EH (cell line): ENCODE measurements at places on chromosomes 1 and 21.

DNA sequence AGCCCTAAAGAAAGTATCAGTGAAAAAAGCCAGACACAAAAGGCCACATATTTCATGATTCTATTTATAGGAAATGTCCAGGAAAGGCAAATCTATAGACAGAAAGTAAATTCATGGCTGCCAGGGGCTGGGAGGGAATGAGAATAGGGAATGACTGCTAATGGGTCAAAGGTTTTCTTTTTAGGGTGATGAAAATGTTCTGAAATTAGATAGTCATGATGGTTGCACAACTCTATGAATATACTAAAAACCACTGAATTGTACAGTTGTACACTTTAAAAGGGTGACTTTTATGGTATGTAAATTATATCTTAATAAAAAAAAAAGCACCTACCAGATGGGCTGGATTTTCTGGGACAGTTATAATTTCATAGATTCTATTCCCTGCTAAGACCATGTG lies 114.8 kb downstream of the CNIH3 start:
- no peak for DNase-seq

GRCh38 chr1:21594501-21594900 lies 74.7 kb downstream of the RAP1GAP start:
- DNase-seq = peak; percentile 44

- no peak for DNase-seq
These were observed 45.4 kb downstream of the RPL5 start for GRCh38 chr1:92877081-92877711.

DNA sequence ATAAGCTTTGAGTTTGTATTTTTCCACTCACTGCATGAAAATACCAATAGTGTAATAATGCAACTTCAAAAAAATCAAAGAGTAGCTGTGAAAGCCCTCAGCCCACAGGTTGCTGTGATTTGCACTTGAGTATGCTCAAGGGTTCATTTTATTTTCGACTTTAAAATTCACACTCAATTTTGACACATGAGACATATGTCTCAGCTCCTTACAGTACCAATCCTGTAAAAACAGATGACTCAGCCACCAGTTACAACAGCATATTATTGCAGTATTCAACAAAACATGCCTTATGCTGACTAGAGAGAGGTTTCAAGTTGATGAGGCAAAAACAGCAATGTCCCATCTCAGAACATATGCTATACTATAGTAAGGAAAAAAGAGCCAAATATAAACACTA lies 66.1 kb downstream of the CYYR1 start:
- peak; percentile 50 for DNase-seq

GRCh38 chr1:79239840-79240239 lies 233.3 kb upstream of the ADGRL4 start:
- DNase-seq = no peak

GRCh38 chr1:207323425-207324225 lies 2.1 kb downstream of the CD55 start:
- no peak for DNase-seq

DNA sequence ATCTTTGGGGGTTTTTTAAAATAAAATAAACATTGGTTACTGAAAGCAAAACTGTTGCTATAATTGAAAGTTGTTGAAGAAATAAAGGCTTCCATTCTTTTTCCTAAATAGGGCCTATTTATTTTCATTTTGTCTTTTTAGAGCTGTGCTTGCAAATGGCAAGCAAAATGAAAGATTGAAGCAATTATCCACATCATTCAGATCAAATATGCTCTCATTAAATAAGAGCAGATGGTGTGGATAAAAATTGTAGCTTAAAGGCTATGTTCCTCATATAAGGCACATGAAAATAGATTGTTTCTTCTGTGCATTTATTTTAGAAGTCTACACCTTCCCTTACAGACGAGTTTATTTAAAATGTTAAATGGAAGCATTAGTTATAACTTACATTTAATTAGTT lies 1317.7 kb downstream of the MRPL39 start:
- no peak for DNase-seq

- DNase-seq = no peak
These were observed 346.8 kb upstream of the FMN2 start for GRCh38 chr1:239744851-239745250.

- DNase-seq = peak; percentile 89
These were observed 85.7 kb downstream of the BRINP2 start for GRCh38 chr1:177256153-177257075.

- DNase-seq = no peak
These were observed 50.9 kb upstream of the TMEM51 start for GRCh38 chr1:15102646-15103045.

GRCh38 chr1:22755641-22756040 lies 45.0 kb downstream of the EPHB2 start:
- peak; percentile 15 for DNase-seq

DNA sequence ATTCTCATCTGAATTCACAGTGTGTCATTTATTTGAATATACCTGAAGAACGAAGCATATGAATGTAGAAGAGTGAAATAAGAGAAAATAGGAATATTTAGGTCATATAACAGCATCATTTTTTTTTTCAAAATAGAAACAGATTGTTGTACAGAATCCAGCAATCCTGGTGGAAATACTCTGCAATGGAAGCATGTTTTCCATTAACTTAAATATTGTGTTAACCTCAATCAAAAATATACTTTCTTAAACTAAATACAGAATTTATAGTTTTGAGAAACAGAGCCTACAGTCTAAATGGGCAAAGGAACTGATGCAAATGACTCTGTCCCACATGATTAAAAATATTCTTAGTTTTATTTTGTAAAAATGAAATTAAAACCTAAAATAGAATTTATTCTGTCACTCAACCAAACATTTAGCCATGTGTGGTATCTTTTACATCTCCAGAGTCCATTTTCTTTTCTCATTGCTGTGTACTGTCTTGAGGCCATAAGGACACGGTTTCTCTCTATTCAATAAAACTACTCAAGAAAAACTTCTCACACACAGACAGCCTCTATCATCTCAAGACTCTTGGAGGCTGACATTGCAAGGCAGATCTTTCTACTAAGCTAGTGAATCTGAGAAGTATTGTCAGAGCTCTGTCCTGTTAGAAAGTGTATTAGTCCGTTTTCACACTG lies 322.6 kb downstream of the LTN1 start:
- no peak for DNase-seq

DNA sequence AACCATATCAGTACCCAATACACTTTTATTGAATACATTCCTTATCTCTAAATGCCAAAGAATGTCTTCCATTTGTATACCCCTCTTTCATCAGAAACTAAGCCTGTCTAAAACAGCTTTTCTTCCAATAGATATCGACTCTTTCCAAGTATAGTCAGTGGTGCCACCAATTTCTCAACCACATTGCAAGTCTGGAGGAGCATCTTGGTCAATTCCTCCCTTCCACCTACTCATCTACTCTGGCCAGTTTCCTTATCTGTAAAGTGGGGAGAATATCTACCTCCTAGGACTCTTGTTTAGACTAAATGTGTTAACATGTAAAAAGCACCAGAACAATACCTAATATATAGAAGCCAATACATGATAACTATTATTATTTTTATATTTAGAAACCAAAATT lies 28.5 kb upstream of the FGGY start:
- DNase-seq = no peak

DNA sequence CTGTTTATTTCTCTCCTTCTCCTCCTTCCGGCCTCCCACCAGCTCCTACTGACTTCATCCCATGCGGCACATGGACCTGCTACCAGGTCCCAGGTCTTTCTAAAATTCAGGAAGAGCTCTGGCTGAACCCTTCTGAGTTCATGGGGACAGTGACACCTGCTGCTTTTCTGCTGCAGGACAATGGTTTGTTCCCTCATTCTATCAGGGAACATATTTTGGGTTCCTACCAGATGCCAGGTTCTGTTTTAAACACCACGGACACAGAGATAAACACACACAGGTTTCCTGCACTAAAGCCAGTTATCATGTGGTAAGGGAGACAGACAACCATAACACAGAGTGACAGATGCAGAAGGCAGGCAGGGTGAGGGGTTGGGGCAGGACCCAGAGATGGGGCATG lies 114.0 kb upstream of the RAB4A start:
- peak; percentile 6 for DNase-seq

- DNase-seq = no peak
These were observed 65.9 kb upstream of the CCDC190 start for GRCh38 chr1:162926906-162927305.

DNA sequence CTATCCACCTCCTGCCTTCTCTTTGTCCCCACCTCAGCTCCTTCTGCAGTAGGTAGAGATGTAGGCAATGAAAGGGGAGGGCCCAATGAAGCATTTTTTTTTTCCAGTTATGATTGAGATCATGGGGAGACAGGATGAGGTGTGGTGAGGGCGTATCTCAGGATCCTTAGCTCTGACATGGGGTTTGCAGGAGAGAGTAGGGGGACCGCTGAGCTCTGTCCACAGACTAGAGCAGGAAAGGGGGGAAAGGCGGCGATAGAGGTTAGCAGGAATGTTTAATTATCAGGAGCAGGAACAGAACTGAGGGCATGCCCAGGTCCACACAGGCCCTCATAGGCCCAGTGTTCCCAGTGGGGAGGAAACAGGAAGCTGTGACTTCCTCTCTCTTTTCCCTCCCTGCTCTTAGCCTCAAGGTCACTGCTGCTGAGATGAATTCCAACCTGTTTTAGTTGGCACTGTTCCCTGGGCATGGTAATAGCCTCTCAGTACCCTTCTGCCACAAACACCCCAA lies 901 bp upstream of the RXFP4 start:
- DNase-seq = peak; percentile 87

DNA sequence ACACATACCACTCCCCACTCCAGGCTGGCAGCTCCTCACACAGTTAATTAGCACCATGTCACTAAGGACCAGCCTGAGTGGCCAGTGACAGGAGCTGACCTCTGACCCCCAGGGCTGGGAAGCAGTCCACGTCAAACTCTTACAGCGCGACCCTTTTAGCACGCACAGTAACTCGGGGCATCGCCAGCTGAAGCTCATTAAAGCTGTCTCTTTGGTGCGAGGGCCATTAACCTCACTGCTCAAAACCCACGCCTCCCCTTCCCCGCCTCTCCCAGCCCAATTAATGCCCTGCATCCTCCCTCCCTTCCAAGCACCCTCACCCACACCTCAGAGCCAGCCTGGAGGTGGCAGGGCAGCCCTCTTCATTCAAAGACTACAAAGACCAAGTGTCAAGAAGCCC lies 31.7 kb downstream of the DMAP1 start:
- no peak for DNase-seq

- DNase-seq = no peak
These were observed 58.5 kb downstream of the MAP10 start for GRCh38 chr1:232863544-232864275.

DNA sequence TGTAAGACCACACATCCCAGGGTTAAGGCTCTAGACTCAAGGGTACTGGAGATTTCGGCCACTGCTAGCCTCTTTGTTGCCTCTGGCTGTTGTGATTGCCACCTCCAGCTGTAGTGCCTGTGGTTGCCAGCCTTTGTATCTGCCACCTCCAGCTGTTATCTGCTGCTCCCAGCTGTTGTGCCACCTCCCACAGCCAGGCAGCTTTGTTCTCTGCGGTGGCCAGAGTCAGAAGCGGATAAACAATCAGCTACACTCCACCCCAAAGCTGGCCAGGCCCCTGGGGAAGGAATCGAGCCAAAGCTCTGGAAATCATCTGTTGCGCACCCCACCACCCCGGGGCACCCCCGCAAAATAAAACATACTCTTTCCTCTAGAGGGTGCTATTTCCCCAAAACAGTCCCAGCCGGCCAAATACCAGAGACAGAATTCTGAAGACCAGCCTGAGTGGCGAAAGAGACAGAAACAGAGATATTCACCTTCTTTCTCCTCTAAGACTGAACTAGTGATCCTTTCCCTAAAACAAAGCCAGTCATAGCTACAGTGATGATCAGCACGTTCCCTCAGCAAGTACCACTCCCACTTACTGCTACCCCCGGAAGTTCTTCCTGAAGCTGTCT lies 14.8 kb upstream of the PIGM start:
- peak; percentile 45 for DNase-seq

DNA sequence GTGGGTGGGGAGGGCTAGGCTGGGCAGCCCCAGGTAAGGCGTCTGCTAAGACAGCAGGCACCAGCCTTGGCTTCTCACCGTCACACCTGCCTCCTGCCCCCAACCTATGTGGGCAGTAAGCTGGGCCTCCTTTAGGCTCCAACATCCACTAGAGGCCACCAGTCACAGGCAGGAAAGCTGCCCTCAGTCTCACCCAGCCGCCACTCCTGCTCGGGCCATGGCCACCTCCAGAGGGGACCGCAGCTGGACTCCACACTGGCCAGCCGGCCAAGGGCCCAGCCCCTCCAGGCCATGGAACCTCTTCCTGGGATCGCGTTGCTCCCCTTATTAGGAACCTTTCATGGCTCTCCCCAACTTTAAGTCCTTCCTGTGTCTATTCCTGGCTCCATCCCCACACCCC lies 74.5 kb downstream of the MRPL37 start:
- no peak for DNase-seq

DNA sequence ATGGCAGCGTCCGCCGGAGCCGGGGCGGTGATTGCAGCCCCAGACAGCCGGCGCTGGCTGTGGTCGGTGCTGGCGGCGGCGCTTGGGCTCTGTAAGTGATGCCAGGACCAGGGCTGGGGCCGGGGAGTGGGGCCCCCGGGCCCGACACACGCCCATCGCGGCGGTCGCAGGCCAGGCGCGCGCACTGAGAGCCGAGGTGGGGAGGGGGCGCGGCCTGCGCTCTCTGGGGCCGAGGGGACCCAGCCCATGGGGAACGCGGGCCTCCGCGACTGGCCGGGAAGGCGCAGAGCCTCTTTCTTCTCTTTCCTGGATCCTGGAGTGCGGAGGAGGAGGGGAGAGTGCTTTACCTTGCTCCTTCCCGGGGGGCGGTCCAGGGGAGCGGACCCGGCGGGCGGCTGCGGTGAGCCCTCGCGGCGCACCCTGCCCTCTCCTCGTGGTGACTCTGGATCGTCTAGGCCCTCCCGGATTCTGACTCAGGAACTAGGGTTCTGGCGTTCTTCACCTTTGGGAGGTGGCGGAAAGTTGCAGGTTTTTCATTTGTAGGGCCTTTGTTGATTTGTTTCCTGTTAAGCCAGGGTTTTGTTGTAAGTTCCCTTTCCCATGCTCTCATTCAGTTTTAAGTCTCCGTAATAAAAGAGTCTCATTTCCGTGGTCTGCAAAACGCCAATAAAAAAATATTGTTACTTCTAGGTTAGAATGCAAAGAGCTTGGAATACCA lies 529 bp downstream of the MPZL1 start:
- peak; percentile 39 for DNase-seq

- DNase-seq = no peak
These were observed at the start of gene CASQ2 for GRCh38 chr1:115768549-115768948. Gene CASQ2 (minus strand): TSS chr1:115768714. CDS start chr1:115768541, 173 bp downstream.
